ENCODE measurements at places on chromosomes 7 and 10.

- DNase-seq, result no peak
Observed at GRCh38 chr7:93350338-93350737, 118.2 kb downstream of the VPS50 start.

DNA sequence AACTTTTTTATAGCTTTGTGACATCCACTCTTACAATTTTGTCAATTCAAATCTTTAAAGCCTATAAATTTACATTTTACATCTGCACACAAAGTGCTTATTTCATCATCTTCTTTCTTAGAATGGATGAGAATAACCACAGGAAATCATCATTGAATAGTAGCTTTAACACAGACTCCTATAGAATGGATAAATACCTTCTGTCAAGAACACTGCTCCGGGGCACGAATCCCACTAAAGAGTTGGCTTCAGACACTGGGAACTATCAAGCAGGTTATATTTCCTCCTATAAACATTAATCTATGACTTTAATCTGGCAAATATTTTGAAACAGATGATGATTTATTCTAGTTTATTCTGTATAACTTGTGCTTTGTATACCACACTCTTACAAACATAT lies 269.7 kb upstream of the TPK1 start:
- DNase-seq, result no peak

- DNase-seq, result no peak
Observed at GRCh38 chr7:166338-167060, 25.9 kb upstream of the FAM20C start.

DNA sequence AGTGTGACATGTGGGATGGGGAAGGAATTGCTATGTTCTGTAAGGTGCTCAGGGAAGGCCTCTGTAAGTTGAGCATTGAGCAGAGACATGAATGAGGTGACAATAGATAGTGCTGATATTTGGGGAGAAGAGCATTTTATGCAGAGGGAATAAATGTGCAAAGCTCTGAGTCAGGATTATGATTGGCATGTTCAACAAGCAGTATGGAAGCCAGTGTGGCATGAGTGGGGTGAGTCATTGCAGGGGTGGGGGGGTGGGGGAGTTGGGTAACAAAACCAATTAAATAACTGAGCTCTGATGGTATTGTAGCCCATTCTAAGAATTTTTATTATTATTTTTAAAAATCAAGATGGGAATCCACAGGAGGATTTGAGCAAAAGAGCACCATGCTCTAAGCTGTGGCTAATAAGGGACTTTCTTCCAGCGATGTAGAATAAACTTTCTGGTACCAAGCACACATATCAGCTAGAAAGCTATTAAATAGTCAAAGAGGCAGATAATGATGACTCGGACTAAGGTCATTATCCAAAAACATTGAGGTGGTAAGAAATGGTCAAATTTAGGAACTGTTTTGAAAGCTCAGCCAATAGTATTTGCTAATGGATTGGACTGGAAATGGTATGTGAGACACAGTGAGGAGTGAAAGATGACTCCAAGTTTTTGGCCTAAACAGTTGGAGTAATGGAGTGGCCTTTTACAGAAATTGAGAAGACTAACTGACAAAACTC lies 96.4 kb downstream of the PRKG1 start:
- DNase-seq, result peak; percentile 14

DNA sequence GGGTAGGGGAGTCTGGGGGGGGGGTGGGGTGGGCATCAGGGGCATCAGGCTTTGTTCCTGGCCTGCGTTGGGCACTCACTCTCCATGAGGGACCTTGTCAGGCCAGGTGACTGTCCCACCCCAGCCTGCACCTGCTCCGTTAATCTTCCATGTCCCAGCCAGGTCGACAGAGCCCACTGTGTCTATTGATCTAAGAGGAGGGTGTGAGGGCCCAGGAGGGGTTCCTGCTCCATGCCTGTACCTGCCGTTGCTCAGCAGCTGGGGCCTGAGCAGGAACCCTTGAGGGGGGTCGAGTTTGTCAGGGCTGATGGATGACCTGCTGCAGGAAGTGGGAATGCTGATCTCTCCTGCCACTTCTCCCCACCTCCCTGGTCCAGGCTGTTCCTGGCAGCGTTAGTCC lies 18.6 kb downstream of the NEUROG3 start:
- DNase-seq, result no peak

GRCh38 chr7:158406364-158406763 lies 181.3 kb downstream of the PTPRN2 start:
- DNase-seq, result no peak

DNA sequence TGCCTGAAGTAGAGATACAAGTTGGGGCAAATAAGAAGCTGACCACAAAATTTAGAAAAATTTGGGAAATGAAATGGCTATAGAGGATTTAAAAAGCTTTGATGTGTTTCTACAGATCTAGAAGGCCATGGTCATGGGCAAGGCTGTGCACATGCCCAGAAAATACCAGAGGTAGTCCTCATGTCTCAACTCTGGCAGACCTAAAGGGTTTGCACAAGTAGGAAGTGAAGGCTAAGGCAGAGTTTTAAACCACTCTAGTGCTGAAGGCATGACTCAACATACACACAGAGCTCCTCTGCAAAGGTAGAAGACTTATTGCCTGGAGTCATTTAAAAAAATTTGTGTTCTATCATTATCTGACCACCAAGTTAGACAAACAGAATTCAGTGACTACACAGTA lies 364.6 kb downstream of the CCSER2 start:
- DNase-seq, result no peak

DNA sequence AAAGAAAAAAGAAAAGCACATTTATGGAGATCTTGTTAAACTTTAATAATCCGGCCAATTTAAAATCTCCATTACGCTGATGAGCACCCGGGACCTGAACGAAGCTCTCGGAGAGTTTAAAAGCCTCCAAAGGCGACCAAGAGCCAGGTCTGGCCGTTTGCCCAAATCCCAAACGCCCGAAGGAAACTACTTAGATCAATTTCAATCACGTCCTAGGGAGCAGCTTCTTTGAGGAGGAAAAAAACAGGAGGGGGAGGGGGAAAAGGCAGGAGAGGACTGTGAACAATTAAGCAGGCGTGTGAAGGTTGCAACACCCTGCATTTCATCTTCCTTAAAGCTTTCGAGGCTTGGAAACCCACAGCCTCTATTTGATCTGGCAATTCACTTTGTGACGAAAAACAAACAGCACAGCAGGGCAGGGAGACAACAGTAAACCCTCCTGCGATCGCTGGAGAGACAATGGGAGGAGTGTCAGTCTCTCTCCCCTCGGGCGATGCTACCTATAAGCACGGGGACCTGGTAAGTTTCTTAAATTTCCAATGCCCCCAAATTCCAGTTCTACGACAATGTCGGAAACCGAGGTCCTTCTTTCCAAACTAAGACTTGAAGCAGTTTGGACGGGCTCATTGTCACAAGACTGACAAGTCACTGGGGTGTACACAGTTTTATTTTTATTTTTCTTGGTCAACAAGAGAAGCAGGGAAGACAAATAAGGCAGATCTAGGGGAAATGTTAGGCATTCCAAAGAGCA lies 1.2 kb downstream of the KLF6 start:
- no peak for DNase-seq

GRCh38 chr10:28137907-28138880 lies 139.3 kb upstream of the ODAD2 start:
- peak; percentile 58 for DNase-seq

DNA sequence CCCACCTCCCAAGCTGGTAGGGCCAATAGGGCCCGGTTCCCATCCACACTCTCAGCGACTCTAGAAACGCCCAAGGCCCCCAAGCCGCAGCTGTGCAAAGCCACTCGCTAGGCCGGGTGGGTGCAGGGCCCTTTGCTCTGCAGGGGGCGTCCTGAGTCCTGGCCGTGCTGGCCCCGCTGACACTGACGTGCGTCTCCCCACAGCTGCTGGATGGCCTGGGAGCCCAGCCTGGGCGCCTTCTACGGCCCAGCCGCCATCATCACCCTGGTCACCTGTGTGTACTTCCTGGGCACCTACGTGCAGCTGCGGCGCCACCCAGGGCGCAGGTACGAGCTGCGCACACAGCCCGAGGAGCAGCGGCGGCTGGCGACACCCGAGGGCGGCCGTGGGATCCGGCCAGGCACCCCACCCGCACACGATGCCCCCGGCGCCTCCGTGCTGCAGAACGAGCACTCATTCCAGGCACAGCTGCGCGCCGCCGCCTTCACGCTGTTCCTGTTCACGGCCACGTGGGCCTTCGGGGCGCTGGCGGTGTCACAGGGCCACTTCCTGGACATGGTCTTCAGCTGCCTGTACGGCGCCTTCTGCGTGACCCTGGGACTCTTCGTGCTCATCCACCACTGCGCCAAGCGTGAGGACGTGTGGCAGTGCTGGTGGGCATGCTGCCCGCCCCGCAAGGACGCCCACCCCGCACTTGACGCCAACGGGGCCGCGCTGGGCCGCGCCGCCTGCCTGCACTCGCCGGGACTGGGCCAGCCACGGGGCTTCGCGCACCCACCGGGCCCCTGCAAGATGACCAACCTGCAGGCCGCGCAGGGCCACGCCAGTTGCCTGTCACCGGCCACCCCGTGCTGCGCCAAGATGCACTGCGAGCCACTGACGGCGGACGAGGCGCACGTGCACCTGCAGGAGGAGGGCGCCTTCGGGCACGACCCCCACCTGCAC lies 31.6 kb upstream of the KNDC1 start:
- no peak for DNase-seq

DNA sequence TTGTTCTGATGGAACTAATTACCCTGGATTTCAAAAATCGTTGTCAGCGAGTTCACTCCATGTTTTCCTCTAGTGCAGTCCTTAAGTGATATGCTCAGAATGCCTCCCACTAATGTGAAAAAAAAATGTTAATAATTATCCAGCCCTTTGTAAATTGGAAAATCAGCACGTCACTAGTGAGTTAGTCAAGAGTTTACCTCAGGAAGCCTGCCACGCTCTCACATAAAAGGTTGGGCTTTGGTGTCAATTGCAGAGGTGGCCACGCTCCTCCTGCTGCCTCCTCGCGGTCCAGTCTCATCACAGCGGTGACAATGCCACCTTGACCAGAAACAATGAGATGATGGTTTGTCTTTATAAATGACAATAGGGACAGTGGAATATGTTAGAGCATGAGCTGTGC lies 22.5 kb downstream of the UPP1 start:
- DNase-seq, result no peak

DNA sequence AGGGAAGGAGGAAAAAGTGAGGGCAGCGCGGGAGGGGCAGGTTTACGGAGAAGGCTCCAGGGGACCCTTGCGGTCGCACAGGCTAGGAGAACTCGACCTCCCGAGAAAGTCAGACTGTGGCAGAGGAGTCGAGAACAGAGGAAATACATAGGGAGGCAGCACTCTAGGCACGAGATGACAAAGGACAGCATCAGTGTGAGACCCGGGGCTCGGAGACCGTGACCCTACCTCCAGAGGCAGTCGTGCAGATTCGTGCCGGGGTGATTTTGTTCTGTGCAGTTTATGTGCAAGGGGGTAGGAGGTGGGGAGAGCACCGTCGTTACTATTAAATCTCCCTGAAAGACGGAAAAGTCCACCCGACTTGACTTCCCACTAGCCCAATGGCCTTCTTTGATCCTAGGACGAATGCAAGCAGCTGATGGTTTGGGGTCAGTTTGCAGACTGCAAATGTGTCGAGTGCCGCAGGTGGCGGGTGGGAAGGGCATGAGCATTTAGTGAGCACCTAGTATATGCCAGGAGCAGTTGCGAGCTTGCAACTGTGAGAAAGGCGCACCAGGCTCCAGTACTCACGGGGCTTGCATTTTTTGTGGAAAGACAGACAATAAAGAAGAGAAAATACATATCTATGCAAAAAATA lies 674 bp upstream of the OSBPL3 start:
- DNase-seq, result peak; percentile 27

- peak; percentile 27 for DNase-seq
Observed at GRCh38 chr7:81501220-81501619, 268.6 kb downstream of the HGF start.

DNA sequence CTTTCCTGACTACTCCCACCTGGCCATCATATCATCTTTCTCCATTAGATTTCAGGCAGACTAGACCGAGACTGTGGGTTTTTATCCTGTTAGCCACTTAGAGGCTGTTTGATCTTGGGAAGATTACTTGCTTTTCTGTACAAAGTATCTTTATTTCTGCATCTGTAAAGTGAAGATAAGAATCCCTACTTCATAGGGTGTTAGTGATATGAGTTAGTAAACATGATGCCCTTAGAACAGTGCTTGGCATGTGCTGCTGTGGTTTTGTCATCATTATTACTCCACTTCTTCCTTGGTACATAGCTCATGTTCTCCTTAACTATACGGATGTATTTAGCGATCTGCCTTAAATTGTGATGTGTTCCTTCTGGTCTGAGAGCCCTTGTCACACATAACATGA lies 165.2 kb downstream of the AUTS2 start:
- DNase-seq, result no peak

- peak; percentile 72 for DNase-seq
Observed at GRCh38 chr7:142516038-142516501, 233.2 kb upstream of the PRSS1 start.

DNA sequence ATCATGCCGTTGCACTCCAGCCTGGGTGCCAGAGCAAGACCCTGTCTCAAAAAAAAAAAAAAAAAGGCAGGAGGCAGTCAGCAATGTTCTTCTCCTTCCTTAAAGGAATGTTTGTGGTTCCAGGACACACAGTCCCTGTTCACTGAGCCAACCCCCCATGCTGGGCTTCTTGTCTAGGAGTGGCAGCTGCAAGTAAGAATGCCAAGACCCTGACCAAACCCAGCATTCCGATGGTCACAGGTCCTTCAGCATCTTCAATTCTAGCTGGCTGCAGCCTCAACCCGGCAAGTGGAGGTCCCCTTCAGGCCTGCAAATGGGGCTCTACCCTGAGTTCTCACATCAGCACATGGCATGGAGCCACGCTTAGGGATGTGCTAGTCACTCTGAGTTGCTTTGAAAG lies 38.2 kb upstream of the CUX1 start:
- no peak for DNase-seq

GRCh38 chr10:17353568-17354300 lies 100.7 kb downstream of the ST8SIA6 start:
- DNase-seq, result no peak

DNA sequence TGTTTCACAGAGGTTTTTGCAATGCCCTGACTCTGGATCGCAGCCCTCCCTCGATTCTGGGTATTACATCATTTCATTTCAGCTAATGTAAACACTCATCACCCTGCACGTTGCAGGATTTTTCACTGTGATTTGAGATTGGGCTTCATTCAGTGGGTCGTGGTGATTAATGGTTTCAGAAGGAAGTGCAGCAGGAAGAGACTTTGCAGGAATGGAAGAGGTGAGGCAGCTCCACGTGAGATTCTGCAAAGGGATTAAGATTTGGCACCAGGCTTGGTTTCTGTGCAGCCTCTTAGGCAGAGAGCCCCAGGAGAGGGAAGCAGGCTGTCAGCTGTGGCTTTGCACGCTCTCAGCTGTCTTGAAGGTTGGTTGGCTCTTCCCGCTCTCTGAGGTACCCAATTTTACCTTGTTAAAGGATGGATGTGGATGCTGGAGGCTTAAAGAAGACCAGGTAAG lies 95.2 kb downstream of the PLCE1 start:
- no peak for DNase-seq
